ENCODE measurements at places on chromosomes 5 and 9.
A peak's percentile ranks its signal among the peaks of the same experiment; 100 is the strongest.

GRCh38 chr5:16934123-16934522 is 2.0 kb downstream of the MYO10 start:
- no peak for DNase-seq

DNA sequence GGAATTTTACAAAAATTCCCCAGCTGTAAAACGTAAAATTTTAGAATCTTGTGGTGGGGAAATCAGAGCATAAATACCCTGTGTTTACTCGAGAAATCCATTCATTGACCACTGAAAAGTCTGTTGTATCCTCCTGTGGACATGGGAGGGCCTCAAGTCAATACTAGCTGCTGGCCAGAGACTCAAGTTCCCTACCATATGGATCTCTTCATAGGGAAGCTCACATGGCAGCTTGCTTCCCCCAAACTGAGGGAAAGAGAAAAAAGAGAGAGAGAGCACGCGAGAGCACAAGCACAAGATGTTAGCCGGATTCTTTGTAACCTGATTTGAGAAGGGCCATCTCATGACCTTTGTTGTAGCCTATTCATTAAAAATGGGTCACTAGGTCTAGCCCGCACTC is 591.9 kb downstream of the LRRC70 start:
- DNase-seq: no peak

GRCh38 chr5:121503111-121503840 is 348.4 kb upstream of the FTMT start:
- DNase-seq: no peak

DNA sequence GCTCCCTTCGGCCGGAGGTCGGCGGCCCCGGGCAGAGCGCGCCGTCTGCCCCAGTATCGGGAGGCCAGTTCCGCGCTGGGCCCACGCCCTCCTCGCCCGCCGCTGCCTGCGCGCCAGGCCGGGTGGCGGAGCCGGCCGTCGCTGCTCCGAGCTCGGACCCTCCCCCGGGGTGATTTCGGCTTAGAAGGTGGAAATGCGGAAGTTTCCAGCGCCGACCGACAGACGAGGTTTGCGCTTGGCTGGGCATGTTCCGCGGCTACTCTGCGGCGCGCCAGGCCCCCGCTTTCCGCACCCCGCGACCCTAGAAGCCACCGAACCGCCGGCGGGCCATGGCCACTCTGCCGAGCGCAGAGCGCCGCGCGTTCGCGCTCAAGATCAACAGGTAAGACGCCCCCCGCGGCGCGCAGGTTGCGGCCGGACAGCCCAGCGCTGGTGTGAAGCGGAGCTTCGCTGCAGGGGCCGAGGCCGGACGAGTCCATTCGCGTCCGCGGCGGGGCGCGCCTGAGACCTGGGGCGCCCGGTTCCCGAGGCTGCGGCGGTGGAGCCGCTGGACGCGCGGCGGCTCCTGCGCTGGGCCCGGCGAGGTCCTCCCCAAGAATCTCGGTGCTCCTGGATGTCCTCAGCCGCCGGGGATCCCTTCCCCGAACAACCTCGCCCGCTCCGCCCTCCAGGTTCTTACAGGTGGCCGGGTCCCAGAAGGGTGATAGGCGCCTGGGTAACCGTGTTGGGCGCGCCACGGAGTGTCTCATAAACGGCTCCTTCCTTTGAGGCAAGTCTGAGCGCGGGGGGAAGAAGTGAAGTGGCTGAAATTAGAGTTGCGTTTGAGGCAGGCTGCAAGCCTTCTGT is at the start of gene DOCK8:
Gene DOCK8 (plus strand): TSS at position 218 of the 846 bp plus-strand sequence. CDS start 112 bp downstream, at position 330.
- DNase-seq: peak; percentile 41

DNA sequence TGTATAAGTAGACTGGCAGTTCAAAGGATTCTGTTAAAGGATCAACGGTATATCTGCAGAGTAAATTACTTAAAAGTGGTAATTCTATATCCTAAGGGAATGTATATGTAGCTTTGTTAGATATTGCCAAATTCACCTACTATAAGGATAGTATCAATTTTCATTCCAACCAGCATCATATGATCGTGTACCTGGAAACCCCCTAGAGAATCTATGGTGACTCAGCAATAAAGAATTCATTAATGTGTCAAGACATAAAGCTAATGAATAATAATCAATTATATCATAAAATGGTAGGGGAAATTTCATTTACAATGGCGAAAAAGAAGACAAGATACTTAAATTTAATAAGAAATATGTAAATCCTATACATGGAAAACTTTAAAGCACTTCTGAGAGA is 234.1 kb upstream of the ACTBL2 start:
- DNase-seq: no peak

DNA sequence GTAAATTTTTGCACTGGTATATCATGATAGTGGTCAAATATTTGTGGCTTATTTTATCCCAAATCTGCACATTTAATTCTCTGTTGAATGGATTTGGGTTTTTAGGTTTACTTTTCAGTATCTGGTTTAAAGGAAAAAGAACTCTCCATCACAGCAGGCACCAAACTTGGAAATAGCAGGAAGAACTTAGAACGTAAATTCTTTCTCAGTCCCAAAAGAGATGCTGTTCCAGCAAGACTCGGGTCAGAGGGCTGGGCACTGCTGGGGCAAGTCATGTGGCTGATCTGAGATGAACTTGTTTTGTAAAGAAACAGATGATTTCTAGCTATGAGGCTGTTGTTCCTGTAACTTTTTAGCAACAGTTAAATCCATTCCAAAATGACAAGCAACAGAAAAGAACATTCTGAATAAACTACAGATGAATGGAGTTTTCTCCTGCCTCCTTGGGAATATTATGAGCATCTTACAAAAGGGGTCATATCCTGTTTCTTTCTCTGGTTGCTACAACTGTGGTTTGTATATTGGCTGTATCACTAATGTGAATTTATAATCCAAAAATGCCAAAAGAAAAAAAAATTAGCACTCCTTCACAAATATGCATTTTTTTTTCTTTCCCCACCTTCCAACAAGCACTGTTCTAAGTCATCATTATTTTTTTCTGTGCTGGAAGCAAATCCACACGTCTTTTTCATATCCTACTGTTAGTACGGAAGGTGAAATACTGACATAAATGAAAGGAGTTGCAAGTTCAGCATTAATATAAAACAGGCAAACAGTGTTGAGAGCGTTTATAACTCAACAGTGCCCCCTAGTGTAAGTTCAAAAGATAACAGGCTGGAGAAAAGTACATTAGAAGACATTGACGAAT is 31.1 kb downstream of the OR2K2 start:
- no peak for DNase-seq

Measured in stimulated activated CD4-positive, alpha-beta T cell treated with anti-CD3 and anti-CD28 coated beads, Interleukin-15, amount 100 ng/mL, for 1 hour (primary cell).